ENCODE measurements at places on chromosomes 2 and 18.

- no peak for DNase-seq
These were observed 6.7 kb downstream of the PPIG start for GRCh38 chr2:169590804-169591203.

DNA sequence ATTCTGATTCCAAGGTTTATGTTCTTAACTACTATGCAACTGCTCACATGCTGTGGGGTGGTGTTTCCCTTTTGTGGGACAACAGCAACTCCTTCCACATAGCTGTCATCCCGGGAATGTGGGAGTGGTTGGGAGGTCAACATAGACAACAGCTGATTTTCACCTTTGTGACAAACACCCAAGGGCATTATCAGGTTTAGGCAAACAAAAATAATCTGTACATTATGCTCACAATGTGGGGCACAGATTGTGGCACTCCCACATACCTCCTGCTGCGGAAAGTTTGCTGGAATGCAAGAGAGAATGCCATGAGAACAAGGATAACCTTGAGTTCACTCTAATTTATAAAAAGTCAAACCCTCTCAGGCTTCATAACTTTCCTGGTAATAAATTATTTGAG, 582.6 kb downstream of the CNTNAP5 start:
- no peak for DNase-seq

GRCh38 chr2:211127501-211127900, 571.1 kb downstream of the CPS1 start:
- DNase-seq = no peak

- no peak for DNase-seq
These were observed 376.3 kb upstream of the FIGN start for GRCh38 chr2:164112105-164112504.

- no peak for DNase-seq
These were observed 222.5 kb upstream of the SESTD1 start for GRCh38 chr2:179487010-179487731.

DNA sequence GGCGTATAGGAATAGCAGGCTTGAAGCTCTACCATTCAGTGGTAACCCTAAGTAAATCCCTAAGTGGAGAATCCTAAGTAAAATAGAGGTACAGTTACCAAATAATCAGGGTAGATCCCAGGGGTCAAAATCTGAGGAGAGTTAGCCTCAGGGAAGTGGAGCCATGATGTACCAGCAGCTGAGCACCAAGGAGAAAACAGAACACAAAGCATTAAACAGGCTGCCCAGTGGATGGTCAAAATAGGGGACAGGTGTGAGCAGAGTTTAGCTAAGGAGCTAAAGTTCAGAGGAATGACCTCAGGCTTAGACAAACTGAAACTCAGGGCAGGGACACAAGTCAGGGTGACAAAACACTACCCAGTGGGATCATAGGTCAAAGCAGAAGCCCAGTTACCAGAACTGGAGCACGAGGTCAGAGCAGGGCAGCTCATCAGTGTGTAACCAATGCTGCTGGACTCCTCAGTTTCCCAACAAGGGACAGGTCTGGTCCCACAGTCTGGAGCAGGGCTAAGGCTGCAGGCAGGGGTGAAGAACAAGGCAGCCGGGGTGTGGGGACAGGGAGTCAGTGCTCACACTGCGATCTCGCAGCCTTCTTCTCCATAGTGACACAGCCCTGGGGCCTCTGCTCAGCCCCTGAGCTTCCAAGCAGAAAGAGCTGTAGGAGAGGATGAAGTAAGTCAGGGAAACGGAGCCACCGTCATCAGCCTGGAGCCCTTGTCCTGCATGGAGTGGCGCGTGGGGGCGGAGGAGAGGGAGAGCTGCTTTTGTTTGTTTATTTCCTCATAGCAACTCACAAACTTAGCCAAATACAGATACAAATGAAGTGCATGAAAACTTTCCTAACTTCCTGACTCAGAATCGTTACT, 264.0 kb downstream of the MREG start:
- DNase-seq = no peak

GRCh38 chr2:217091531-217091930, 231.7 kb upstream of the TNP1 start:
- no peak for DNase-seq

- no peak for DNase-seq
These were observed 99.6 kb downstream of the CELF4 start for GRCh38 chr18:37465958-37466357.

- no peak for DNase-seq
These were observed 630.5 kb downstream of the TDRD15 start for GRCh38 chr2:21754164-21754788.

GRCh38 chr18:33830213-33830612, 252.2 kb downstream of the ASXL3 start:
- no peak for DNase-seq

DNA sequence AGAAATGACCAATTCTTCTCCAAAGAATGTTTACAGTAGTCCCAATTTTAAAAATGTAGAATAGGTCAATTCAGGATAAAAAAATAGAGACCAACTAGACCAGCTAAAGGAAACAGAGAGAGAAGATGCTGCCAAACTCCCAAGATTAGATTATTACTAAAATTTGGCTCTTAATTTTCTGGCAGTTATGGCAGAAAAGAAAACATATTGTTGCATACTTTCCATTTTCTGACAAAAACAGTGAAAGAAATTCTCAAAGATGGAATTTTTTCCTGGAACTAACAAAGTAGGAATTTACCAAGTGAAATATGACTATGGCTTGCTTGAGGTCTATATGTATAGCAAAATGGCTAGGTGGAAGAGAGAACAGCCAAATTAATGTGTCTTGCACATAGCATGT, 138.3 kb upstream of the STK17B start:
- DNase-seq = no peak

GRCh38 chr2:211928201-211928600, 610.4 kb downstream of the ERBB4 start:
- no peak for DNase-seq

DNA sequence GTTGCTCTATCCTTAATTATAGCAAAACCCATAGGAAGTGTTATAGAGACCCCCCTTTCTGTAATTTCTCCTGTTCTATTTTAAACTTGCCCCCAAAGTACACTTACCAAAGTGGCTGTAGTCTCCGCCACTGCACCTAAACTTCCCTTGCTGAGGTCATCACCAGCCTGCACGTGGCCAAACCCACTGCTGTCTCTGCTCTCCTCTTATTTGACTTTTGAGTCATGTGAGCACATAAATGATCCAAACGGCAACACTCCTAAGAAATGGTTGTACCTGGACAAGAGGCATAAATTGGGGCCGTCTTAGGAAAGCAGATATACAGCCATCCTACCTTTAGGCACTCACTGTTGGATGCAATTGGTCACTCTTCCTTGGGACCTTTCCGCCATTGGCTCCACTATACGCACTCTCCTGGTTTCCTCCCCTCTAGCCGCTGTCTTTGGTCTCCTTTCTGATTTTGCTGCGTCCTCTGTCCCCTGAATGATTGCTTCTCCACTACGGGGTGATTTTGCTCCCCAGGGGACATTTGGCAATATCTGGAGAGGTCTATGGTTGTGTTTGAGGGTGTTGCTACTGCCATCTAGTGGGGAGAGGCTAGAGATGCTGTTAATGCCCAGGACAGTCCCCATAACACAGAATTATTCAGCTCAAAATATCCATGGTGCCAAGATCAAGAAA, 19.2 kb upstream of the IL36G start:
- peak; percentile 18 for DNase-seq

GRCh38 chr2:30106543-30106942, 40.3 kb upstream of the YPEL5 start:
- no peak for DNase-seq

- no peak for DNase-seq
These were observed 60.3 kb upstream of the SP3 start for GRCh38 chr2:174025271-174026121.

DNA sequence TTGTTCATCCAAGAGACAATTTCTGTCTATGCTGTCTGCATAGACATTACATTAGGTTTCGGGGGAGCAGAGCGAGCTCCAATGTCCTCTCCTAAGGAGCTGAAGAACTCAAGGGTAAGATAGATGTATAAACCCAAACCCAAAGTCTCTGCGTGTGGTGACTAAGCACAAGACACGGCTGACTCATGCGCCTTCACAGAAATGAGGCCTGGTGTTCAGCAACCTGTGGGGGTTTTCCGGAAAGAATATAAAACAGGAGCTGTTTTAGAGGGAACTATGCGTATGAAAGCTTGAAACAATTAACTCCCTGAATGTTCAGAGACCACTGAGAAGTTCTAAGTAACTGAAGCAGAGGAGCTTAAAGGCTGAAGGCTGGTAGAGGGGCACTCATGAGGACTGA, 154.7 kb downstream of the SOX11 start:
- no peak for DNase-seq

All from effector memory CD8-positive, alpha-beta T cell (primary cell).